PC-3 (cell line): ENCODE measurements at places on chromosomes 6 and 20. TPM values are rescaled to one million over a fixed set of nuclear protein-coding genes. Genes with fewer than 3 reads are reported as not detected.

Gene ZNF165
- total RNA-seq = 8.9 and 12.1 TPM in 2 replicates

GRCh38 chr6:28506807-28507475, 8.7 kb downstream of the GPX6 start:
- no peak for DNase-seq

- DNase-seq = peak; percentile 18
Observed at GRCh38 chr6:42093582-42094329, 43.4 kb downstream of the TAF8 start.

- no peak for DNase-seq
Observed at GRCh38 chr20:63008541-63009044, 1.8 kb upstream of the BHLHE23 start.

DNA sequence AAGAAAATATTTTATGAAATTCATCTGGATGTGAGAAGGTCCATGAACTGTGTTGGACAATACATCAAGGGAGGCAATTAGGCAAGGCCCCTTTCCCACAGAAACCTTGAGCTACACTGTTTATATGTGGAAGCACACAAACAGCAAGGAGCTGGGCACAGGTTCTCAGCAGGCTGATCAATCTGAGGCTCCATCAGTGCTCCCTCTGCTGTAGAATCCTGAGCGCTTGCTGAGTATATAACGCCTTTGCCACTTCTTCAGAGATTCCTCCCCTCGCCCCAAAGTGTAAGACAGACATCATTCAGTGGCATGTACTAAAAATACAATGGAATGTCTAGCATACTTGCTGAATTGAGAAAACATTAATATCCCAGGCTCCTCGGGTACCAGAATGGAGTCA, 146.9 kb downstream of the PRKN start:
- no peak for DNase-seq

DNA sequence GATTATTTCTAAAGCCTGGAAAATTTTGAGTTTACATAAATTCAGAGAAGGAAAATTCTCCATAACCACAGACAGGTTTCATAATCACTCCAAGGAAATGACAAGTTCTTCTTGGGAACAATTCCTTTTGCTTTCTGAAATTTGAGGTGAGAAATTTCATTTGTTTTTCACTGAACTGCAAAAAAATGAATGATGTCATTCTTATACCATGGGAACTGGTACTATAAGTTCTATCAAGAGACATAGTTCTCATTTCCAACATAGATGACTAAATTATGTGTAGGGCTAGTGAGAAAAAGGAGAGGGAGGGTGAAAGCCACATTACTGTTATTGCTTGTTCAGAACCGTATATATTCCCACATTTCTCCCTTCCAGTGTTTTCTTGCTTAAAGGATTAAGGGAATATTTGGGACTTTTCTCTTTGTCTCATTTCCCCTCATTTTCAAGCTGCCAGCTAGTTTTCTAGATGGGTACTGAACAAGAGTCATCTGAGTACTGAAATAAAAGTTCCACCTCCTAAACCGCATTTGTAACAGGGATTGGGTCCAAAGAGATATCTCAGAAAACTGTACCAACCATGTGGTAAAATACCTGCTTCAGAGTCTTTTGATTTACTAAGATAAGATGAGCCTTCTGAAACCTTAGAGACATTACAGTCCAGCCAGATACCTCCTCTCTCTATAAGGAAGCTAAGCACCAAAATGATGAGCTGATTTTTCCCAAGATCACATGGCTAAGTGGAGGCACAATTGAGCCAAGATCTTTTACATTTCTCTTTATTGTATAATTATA, 144.3 kb upstream of the PRDM1 start:
- DNase-seq = no peak

DNA sequence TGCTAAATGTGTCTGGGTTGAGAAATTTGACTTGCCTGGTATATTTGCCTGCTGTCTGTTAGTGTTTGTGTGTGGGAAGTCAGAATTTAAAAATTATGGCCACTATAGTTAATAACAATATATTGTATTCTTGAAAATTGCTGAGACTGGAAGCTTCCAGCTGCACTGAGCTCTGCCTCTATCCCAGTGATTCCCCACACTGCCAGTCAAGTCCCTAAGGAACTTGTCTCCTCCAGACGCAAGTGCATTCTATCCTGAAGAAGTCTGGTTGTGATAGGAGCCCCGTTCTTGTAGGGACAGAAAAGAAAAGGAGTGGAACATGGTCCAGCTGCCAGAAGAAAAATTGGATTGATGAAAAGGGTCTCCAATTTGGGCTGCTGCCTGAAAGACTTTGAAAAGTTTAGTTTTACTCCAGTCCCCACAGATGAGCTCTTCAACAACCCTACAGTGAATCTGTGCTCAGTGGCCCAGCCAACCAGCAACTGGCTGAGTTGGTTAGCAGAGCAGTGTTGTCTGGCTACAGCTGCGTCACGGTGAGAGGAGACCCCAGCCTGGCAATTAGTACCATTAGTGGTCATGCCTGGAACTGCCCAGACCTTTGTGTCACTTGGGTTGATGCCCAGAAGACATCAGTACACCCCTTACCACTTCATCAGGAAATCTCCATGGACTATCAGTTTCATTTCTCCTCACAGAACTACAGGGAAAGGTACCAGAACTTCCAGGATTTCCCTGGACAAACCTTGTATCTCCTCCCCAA, 183.1 kb upstream of the MCHR2 start:
- no peak for DNase-seq

- no peak for DNase-seq
Observed at GRCh38 chr6:47379328-47379727, 69.6 kb upstream of the TNFRSF21 start.
